ENCODE measurements at places on chromosomes 2 and 18.

GRCh38 chr2:69570474-69570873 lies 73.1 kb downstream of the AAK1 start:
- DNase-seq: no peak

- DNase-seq: no peak
Observed at GRCh38 chr2:116057538-116057937, 1615.1 kb downstream of the DPP10 start.

- peak; percentile 21 for DNase-seq
Observed at GRCh38 chr2:21627938-21628337, 504.2 kb downstream of the TDRD15 start.

DNA sequence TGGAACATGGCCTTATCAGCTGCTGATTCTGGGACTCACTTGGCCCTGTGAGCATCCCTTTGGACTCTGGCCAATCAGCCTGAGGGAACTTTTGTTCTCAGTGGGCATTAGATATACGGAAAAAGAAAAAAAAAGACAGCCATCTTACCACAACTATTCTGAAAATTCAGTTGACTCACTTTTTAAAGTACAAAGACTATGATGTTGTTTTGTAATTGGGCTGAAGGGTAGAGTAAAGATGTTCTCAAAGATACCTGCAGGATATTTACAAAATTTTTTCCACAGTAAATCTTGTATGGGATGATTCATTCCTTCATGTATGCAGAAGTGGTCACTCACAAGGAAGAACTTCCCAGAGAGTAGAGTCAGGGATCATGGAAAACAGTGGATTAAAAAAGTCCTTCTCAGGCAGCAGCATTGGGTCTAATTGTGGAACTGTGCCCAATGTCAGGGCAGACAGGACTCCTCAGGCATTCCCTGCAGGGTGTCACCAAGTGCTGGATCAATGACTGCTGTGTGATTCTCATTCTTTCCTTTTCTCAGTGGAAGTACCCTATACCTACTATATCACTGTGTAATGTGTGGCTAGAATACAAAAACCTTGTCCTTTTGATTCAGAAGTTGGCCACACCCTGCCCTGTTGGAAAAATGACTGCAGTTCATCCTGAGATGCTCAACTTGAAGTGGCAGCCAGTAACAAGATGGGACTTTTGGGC lies 35.4 kb downstream of the SULT1C4 start:
- DNase-seq: peak; percentile 8

GRCh38 chr2:136242687-136243277 lies 124.8 kb upstream of the CXCR4 start:
- DNase-seq: no peak

GRCh38 chr2:26034637-26034992 lies 731 bp downstream of the RAB10 start:
- DNase-seq: peak; percentile 81

GRCh38 chr18:56639104-56639381 lies 651 bp upstream of the TXNL1 start:
- DNase-seq: no peak

DNA sequence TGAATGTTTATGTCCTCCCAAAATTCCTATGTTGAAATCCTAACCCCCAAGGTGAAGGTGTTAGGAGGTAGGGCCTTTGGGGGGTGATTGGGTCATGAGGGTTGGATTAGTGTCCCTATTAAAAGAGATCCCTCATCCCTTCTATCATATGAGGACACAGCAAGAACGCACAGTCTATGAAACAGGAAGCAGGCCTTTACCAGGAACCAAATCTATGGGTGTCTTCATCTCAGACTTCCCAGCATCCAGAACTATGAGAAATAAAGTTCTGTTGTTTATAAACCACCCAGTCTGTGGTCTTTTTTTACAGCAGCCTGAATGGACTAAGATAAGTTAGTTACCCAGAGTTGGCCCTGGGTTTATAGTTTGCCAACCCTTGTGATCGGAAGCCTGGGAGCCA lies 153.1 kb downstream of the INO80D start:
- no peak for DNase-seq

GRCh38 chr2:76567478-76567877 lies 856.8 kb upstream of the GCFC2 start:
- DNase-seq: no peak

Measured in eye (tissue), 1 donor.